ENCODE measurements at places on chromosomes 12 and 14.

- DNase-seq, result no peak
Measured at GRCh38 chr12:120015313-120015712, 26.3 kb downstream of the BICDL1 start.

DNA sequence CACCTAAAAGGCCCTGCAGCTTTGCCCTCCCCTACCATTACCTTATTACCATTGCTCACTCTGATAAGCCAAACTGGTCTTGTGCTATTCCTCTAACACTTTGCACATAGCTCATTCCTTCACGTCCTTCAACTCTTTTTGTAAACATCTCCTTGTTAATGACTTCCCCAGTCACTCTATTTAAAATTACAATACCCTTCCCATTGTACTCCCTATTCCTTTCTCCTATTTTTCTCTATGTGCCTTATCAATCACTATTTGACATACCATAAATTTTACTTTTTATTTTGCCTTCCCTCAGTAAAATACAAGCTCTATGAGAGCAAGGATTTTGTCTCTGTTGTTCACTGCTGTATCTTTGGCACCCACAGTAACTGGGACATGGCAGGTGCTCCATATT, 5.4 kb downstream of the SARNP start:
- no peak for DNase-seq

GRCh38 chr14:73232984-73233383, 4.3 kb upstream of the PAPLN start:
- no peak for DNase-seq

DNA sequence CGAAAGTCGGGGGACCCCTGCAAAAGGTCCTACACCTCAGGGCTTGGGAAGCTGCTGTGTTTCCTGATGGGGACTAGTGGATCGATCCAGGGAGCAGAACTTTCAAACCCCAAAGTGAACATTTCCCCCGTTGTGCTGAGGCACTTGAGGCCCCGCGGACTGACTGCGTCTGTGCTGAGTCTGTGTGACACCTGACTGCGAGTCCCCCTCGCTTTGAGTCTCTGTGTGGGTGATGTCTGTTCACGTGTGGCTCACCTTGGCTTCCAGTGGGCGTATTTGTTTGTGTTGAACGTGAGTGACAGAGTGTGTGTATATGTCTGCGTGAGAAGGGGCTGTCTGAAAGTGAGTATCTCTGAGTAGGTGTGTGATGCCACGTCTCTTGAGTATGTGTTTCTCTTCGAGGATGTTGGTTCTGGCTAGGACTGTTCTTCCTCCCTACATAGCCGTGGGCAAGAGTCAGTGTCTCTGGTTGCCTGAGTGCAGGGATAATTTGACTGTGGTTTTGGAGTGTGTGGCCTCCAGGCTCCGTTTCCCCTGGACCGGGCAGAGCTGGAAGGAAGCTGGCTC, 1.3 kb downstream of the TEAD4 start:
- no peak for DNase-seq

DNA sequence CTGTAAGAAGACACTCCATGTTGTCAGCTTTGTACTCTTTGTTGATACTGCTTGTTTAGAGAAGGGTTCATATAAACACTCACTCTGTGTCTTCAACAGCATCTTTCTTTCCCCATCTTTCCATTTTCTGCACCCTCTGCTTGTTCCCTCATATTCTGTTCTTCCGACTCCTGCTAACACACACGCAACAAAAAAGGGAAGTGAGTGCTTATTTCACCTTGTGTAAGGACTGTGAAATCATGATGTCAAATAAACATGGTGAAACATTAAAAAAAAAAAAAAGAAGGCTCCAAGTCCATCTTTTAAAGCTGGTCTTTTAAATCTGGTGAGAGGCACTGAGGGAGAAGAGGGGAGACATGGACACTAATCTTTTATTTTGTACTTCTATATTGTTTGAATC, 145.4 kb downstream of the RPAP3 start:
- no peak for DNase-seq

DNA sequence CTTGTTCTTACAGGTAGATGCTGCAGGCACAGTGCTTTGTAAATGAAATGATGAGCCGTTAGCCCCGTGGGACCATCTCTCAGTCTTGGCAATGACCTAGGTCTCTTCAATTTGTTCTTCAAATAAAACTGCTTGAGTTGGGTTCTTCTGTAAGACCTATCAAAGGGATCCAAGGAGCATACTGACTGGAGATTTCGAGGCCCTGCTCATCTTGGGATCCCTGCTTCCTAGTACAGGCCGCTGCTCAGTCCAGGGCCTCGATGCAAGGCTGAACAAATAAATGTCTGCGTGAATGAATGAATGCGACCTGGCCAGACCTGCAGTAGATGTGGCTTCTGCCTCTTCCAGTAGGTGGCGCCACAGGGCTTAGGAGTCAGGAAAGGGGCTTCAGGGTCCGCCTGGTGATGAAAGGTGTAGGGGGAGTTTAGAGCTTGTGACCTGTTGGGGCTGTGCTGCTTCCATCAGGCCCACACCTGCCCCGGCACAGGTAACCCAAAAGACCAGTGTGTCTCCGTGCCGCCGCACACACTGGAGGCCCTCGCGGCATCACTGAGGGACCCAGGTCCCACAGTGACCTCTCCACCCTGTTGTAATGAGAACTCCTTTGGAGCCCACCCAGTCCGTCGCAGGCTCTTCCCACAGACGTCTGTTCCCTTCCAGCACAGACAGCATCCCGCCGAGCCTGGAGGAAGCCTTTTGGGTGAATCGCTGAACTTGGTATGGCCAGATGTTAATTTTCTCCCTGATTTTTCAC, 4.4 kb downstream of the CACNA1C start:
- DNase-seq, result no peak

DNA sequence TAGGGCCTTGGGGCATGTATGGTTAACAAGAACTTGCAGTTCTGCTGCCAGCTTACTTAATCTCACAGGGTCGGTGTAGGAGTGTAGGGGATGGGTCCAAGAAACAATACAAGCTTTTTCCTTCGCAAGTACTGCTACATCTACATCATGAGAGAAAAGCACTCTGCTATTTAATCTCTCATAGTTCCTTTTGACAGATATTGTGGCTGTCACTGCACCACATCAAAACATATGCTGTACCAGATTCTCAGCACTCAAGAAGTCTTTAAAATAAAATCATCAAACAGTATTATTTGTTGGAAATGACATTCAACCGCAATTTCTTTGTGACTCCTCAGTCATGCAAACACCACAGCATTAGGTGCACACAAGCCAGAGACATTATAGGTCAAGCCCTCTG, 215.5 kb upstream of the BMP4 start:
- no peak for DNase-seq

- no peak for DNase-seq
Measured at GRCh38 chr12:63911341-63911740, 66.8 kb downstream of the SRGAP1 start.

DNA sequence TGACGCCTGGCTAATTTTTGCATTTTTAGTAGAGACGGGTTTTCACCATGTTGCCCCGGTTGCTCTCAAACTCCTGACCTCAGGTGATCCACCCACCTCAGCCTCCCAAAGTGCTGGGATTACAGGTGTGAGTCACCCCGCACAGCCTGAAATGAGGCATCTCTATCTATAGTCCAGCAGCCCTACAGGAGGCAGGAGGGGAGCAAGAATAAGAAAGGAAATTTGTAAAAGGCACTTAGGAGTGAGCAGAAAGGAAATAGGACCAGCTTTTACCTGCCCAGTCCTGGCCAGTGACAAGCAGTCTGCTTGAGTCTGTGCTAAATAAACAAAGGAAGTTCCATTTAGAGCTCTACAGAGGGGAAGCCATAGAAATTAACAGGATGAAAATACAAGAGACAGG, 15.0 kb upstream of the PSMA6 start:
- no peak for DNase-seq

Data from omental fat pad (tissue), 4 donors.